ENCODE measurements at places on chromosomes 1 and 21.

DNA sequence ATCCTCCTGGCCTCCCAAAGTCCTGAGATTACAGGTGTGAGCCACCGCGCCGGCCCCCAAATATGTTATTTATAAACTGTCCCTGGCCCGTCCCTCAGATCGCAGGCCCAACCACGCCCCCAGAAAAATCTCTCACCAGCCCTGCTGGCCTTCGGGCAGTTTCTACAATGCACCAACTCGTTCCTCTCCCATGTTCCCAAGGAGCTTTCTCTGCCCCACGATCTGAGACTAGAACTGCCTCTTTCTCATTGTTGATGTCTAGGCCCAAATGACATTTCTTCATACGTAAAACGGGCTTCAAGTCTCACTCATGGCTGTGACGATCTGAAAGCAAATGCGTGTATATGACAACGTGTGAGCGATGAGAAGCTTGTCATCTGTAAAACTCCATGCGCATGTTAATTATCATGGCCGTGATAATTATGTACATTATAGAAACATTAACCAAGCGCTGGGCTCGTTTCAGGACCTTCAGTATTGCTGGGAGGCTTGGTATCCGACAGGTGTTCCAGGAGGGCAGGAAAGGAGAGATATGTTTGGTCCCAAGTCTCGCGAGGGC lies 748 bp upstream of the NIPAL3 start:
- DNase-seq, result no peak

- DNase-seq, result no peak
Observed at GRCh38 chr21:31556662-31557061, 102.8 kb upstream of the SOD1 start.

GRCh38 chr1:182299728-182300616 lies 91.6 kb downstream of the GLUL start:
- no peak for DNase-seq

DNA sequence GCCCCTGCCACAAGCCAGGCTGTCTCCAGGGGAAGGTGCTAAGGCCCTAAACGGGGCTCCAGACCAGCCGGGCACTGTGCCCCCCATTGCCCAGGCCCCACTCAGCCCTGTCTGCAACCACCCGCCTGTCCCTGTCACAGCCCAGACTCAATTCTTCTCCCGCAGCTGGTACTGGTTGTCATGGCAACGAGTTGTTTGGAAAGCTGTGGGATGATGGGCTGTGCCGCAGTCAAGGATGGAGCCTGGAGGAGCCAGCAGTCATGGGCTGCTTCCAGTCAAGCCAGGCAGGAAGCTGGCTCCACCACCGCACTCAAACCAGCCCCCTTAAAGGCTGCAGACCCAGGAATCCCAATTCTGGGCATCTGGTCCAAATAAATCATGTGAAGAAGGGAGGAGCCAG lies 4.2 kb downstream of the SPOCD1 start:
- peak; percentile 39 for DNase-seq

- DNase-seq, result peak; percentile 32
Observed at GRCh38 chr1:50724626-50725286, 235.3 kb downstream of the FAF1 start.

DNA sequence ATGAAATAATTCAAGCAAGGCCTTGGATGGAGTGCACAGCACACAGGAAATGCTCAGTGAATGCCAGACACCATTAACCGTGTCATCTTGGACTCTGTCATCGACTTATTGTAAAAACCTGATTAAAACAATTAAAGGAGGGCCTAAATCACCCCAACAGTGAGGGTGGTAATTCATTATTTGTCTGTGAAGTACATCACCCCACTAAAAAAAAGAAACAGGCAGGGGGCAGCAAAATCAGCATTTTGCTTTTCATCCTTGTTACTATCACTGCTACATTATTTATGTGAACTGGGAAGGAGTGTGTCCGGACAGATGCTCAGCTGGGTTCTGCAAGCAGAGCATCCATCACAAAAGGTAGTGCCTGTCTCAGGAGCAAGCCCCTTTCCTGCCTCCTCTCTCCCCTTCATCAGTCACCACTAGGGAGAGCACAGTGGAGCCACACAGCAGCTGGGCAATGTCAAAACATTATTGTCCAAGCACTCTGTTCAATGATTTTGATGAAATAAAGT lies 98.5 kb downstream of the RERE start:
- DNase-seq, result peak; percentile 8

- DNase-seq, result no peak
Observed at GRCh38 chr21:39466584-39466983, 14.8 kb downstream of the SH3BGR start.

GRCh38 chr1:182674346-182675246 lies 9.8 kb downstream of the RGS8 start:
- DNase-seq, result no peak

- DNase-seq, result no peak
Observed at GRCh38 chr1:175209493-175209921, 16.9 kb upstream of the KIAA0040 start.

- DNase-seq, result no peak
Observed at GRCh38 chr21:35017256-35017655, 31.8 kb downstream of the RUNX1 start.

DNA sequence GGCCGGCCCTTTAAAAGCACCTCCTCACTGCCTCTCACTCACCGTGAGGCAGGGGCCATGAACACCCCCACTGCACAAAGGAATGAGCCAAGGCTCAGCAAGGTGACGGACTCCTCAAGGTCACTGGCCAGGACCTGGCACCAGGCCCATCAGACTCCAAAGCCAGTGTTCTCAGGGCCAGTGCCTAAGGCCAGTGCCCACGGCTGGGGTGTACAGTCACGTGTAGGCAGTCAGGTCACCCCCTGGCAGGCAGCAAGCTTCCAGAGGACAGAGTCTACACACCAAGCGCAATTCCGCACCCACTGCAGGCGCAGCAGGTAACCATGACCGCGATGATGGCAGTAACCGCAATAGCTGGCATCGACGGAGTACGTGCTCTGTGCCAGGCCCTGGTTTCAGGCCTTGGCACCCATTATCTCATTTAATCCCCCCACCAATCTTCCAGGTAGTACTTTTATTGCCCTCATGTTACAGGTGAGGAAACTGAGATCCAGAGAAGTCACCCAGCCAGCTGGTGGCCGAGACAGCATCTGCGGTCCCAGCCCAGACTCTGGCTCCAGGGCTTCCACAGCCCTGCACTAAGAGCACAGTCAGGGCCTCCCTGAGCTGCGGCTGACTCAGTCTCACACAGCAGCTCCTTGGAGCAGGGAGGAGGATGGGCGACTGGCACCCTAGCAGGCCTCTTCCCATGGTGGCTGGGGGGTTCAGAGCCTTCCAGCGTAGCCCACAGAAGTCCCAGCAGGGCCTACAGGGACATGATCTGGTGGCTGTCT lies 27.0 kb downstream of the RAP1GAP start:
- no peak for DNase-seq

GRCh38 chr1:25148673-25149300 lies 83.5 kb downstream of the SYF2 start:
- DNase-seq, result peak; percentile 23

- no peak for DNase-seq
Observed at GRCh38 chr21:35096959-35097358, 47.9 kb upstream of the RUNX1 start.

- no peak for DNase-seq
Observed at GRCh38 chr1:17912491-17912890, 157.4 kb downstream of the ACTL8 start.

DNA sequence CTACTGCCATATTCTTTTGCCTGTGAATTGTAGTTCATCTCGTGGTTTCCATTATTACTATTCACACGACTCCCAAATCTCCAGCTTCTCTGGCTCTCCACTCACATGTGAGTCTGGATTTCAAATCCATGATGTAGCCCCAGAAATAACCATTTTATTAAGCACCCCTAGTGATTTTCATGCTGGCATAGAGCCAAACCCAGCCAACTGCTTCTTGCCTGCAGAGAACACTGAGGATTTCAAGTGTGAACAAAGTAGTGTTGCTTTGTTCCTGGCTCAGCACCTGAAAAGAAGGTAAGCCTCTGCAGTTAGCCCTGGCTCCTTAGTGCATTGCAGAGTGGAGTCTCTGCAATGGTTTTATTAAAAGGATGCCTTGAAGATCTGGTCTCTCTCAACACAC lies 25.9 kb downstream of the UTP25 start:
- DNase-seq, result no peak

GRCh38 chr1:66210635-66211244 lies 323.2 kb upstream of the SGIP1 start:
- DNase-seq, result no peak

DNA sequence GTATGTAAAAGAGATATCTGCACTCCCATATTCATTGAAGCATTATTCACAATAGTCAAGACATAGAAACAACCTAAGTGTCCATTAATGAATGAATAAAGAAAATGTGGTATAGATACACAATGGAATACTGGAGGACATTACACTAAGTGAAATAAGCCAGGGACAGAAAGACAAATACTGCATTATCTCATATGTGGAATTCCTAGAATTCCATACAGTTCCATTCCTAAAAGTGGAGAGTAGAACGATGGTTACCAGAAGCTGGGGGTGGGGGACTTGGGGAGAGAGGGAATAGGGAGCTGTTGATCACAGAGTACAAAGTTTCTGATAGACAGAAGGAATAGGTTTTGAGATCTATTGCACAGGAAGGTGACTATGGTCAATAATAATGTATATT lies 7.4 kb downstream of the TMED5 start:
- peak; percentile 23 for DNase-seq

GRCh38 chr1:164971391-164971790 lies 385.1 kb downstream of the LMX1A start:
- DNase-seq, result no peak
